ENCODE measurements at places on chromosomes 16 and 17.

- DNase-seq, result no peak
Measured at GRCh38 chr17:57935833-57936807, 19.1 kb downstream of the CUEDC1 start.

DNA sequence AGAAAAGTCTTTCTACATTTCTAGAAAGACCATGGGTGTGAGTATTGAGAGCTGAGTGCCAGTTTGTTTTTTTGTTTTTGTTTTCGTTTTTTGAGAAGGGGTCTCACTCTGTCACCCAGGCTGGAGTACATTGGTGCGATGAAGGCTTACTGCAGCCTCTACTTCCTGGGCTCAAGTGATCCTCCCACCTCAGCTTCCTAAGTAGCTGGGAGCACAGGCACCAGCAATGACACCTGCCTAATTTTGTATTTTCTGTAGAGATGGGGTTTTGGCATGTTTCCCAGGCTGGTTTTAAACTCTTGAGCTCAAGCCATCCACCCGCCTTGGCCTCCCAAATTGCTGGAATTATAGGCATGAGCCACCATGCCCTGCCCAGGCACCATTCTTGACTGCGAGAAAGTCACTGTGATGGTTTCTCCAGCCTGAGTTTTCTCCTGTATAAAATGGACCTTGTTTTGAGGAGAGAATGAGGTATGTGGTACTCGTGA, 673.8 kb downstream of the MAF start:
- DNase-seq, result no peak

GRCh38 chr17:75933808-75934207, 7.0 kb downstream of the FBF1 start:
- no peak for DNase-seq

GRCh38 chr16:87070657-87071056, 246.5 kb downstream of the C16orf95 start:
- DNase-seq, result no peak
